ENCODE measurements at places on chromosomes 6 and 20.
A peak's percentile ranks its signal among the peaks of the same experiment; 100 is the strongest.

DNA sequence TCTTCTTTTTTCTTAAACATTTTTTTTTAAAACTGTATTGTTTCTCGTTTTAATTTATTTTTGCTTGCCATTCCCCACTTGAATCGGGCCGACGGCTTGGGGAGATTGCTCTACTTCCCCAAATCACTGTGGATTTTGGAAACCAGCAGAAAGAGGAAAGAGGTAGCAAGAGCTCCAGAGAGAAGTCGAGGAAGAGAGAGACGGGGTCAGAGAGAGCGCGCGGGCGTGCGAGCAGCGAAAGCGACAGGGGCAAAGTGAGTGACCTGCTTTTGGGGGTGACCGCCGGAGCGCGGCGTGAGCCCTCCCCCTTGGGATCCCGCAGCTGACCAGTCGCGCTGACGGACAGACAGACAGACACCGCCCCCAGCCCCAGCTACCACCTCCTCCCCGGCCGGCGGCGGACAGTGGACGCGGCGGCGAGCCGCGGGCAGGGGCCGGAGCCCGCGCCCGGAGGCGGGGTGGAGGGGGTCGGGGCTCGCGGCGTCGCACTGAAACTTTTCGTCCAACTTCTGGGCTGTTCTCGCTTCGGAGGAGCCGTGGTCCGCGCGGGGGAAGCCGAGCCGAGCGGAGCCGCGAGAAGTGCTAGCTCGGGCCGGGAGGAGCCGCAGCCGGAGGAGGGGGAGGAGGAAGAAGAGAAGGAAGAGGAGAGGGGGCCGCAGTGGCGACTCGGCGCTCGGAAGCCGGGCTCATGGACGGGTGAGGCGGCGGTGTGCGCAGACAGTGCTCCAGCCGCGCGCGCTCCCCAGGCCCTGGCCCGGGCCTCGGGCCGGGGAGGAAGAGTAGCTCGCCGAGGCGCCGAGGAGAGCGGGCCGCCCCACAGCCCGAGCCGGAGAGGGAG lies 580 bp downstream of the VEGFA start:
- DNase-seq = peak; percentile 33

DNA sequence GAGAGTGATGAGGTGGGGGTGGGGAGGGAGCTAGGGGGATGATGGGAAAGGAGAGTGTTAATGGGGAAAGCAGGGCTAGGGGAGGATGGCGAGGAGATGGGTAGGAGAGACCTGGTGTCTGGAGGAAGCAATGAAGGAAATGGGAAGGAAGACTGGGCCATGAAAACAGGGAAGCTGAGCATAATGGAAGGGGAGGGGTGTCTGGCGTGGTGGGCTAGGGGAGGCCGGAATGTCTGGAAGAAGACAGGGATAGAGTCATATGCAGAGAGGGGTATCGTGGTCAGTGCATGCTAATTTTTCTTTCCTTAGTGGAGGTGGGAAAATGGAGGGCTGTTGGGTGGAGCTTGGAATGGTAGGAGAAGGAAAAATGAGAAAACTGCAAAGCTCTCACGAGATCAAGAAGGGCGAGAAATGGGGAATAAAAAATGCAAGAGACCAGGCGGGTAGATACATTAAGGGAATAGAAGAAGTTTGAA lies 423 bp downstream of the KLHDC3 start:
- no peak for DNase-seq

DNA sequence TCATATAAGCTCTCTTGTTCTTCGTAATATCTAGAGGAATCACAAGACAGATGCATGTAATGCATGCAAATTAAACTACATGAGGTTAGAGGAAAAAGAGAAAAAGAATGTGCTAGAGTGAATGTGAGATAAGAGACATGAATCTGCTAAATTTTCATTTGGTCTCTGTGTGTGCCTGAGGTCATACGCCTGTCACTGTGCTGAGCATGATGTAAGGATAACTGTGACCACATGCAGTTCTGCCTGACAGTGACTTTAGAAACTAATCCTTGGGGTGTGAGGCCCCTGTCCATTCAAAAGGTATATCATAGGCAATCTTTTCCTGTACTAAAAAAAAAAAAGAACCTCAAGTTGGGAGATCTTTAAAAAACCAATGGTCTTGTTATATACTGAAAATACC lies 70.6 kb downstream of the SHPRH start:
- DNase-seq = no peak

GRCh38 chr20:39853636-39854035 lies 835.4 kb downstream of the MAFB start:
- DNase-seq = peak; percentile 70

DNA sequence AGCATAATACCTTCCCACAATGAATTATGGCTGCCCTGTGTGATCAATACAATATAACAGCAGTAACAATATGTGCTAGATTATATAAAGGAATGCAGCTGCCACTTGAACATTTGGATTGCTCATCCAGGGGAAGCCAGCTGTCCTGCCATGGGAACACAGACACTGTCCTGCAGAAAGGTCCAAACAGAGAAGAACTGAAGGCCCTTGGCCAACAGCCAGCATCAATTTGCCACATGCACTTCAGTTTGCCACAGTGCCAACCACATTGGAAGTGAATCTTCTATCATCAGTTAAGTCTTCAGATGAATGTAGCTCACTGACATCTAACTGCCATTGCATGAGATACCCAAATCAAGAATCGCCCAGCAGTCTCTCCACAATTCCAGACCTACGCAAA lies 332.4 kb downstream of the PRKN start:
- no peak for DNase-seq

DNA sequence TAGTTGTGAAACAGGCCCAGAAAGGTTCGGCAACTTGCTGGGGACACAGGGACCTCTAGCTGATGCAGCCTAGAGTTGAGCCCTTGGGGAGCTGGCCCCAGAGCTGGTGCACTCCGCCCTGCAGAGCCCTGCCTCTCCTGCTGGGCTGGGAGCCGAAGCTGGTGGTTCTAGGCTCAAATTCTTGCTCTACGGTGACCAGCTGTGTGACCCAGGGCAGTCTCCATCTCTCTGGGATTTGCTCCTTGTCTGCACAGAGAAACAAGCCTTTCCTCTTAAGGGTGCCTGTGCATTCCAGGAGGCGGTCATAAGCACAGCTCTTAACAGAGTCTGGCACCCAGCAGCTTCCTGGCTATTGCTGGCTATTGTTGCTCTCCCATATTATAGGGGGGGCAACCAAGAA lies 47.4 kb downstream of the RBM38 start:
- no peak for DNase-seq

DNA sequence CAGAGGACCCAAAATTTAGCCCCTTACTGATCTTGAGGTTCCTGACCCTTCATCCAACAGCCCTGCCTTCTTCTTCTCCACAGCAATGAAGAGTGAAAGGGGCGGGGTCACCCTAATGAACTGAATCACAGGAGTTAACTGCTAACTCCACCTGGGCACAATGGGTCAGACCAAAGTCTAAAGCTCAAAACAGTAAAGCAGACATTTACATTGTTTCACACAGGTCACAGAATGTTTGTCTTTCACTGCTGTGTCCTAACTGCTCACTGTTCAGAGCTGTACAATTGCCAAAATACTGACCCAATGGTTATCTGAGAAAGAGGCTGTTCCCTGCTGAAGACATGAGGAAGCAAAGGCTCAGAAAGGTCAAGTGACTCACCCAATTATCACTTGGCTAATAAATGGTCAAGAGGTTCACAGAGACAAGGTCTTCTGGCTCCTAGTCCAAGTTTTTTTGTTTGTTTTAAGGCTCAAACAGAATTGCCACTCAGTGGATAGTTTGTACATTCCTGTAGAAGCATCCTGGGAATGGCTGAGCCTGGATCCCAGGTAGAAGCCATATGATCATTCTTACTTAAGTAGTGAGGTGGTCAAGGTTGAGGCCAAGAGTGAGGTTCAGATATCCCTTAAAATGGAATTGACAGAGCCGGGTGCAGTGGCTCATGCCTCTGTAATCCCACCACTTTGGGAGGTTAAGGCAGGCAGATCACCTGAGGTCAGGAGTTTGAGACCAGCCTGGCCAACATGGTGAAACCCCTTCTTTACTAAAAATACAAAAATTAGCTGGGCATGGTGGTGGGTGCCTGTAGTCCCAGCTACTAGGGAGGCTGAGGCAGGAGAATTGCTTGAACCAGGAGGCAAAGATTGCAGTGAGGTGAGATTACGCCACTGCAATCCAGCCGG lies 35.1 kb upstream of the FAM83C start:
- no peak for DNase-seq

GRCh38 chr6:139996253-139996834 lies 621.9 kb upstream of the CITED2 start:
- DNase-seq = peak; percentile 25
